NCI-H1694 (cell line): ENCODE measurements at places on chromosomes 2 and 18.

DNA sequence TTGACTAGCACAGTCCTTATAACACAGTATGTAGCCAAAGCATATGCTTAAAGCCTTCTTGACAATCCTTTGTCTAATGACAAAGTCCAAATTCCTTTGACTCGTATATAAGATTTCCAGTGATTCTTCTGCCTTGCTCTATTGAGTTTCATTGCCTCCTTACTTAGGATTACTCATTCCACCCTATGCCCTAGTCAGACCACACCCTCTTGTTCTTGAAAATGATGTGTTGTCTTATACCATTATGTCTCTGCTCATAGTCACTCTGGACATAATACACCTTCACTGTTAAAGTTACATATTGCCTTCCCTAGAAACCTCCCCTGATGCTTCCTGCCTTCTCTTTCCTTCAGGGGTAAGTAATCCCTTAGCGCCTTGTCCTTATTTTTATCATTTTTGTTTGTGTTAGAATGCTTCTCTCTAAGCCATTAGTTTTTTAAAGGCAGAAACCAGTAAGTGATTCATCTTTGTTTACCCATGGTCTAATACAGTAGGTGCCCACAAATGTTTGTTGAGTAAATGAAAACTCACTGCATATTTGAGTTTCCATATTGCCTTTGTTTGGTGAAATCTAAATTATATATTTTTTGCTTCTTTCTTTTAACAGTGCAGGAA is 19.3 kb downstream of the GPD2 start:
- no peak for DNase-seq

GRCh38 chr18:31574359-31574758 is 17.3 kb upstream of the TTR start:
- no peak for DNase-seq

- no peak for DNase-seq
These were observed 44.6 kb downstream of the HEATR5B start for GRCh38 chr2:37039580-37039979.

DNA sequence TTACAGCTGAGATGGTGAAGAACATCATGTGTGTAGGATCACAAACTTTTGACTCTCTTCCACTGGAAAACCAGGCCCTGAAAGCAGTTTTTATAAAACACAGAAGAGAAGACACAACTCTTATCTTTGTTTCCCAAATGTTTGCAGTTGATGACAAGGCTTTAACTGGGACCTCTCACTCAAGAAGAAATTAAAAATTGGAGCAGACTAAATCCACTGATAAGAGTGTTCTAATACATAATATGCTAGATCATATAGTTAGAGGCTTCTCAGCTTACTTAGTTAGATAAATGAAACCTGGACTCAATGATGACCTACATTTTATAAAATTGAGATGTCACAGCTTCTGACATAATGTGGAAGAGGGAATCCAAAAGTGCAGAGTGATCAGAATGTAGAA is 158.3 kb upstream of the WDSUB1 start:
- DNase-seq: no peak

- DNase-seq: no peak
These were observed 8.0 kb downstream of the EPAS1 start for GRCh38 chr2:46305187-46305586.

DNA sequence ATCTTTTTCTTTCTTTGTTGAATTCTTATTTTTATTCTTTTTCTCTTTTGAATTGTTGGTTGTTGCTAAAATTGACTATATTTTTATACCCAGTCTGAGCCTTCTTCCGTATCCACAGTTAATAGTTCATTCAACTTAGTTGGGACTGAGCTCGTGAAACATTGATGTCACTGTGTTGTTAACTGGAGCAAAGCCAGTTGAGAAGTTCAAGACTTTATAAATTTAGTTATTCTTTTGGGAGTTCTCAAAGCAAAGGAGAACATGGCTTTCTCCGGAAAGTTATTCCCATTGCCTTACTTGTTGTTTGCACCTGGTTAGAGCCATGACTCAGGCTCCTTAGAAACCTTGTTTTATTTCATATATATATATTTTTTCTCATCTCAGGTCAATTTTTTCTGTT is 8.8 kb downstream of the CTLA4 start:
- DNase-seq: no peak

DNA sequence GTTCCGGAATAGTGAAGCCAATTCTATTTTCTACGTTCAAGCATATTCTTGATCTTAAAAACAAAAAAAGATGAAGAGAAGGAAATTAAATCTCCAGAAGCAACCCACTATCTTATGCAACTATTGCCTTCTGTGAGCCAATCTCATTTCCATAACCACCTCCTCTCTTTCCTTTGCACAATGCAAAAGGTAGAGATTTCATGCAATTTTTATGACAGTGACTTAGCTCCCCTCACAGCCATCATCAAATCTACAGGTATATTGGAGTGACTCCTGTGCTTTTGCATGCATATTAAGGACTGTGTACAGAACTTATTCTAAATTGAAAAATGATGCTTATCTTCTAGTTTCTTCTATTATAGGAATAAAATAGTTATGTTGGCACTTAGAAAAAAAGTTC is 191.8 kb downstream of the DCC start:
- DNase-seq: no peak

DNA sequence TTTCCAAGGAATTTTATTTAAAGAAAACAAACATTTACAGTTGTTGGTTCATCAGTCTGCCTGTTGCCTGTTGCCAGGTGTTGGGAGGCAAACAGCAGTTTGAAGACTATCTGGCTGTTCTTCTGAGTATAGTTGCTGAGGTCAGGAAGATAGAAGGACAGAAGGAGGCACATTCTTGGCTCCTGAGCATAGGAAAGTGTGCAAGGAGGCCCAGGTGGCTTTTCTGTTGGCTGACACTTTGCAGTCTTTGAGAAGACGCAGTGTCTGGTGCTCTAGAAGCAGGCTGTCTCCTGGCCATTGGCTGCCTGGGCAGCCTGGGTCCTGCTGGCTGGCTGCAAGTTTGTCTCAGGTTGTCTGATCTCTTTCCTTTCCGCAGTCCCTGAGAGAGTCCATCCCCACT is 36.4 kb downstream of the TMEM17 start:
- no peak for DNase-seq

DNA sequence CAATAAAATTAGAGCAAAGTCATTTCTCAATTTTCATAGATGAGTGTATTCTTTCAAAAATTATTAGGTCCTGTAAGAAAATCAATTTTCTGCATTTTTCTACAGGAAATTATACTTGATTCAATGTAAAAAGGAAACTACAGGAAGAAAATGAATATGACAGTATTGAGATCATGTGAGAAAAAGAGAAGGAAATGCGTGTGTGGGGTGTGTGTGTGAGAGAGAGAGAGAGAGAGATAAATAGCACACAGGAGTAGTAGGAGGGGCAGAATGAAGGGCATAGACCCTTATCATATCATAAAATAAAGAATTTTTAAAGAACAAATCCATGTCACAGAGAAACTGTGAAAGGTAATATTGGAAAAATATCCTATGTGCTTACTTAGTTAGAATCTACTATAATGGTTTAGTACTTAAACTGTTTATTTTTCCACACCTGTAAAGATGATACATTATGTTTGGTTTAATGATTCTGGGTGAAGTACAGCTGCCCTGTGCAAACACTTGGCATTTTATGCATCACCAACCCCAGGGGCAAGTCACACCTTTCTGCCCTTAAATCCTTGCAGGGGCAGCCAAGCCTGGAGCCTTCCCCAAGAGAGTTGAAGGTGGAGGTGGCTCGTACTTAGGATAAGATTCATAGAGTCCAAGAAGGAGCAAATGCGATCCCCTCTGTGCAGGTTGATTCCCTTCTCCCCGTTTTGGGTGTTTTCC is 276.4 kb downstream of the TGIF1 start:
- no peak for DNase-seq

- DNase-seq: peak; percentile 76
These were observed 3.1 kb upstream of the MATN3 start for GRCh38 chr2:20015482-20016083.

GRCh38 chr2:43146083-43146482 is 80.3 kb downstream of the ZFP36L2 start:
- no peak for DNase-seq

GRCh38 chr2:177221970-177222369 is 9.4 kb downstream of the HNRNPA3 start:
- no peak for DNase-seq

DNA sequence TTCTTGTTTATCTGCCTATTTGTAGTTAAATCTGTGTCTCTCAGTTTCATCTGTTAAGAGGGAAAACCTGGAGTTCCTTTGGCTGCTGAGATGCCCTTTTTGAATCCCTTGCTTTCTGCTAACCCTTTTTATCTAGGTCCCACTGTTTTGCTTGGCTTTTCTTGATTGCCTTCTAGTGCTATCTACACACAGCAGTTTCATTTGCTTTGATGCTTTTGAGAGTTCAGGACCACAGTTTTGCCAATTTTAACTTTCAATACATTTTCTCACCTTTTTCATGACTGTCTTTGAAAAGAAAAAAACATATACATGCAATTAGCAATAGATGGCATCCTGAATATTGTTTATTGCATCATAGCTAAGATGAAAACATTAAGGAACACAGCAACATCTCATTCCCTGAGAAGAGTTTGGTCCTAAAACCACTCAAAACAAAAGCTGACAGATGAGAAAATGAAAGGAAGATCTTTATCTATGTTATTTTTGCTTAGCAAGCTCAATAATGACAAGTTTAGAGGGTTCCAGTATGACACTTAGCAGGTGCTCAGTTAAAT is 241.4 kb upstream of the MEX3C start:
- DNase-seq: no peak

- no peak for DNase-seq
These were observed 21.2 kb upstream of the ACVR1 start for GRCh38 chr2:157897106-157897971.

- no peak for DNase-seq
These were observed 1.8 kb downstream of the GLS start for GRCh38 chr2:190882411-190882766.
